ENCODE measurements at places on chromosomes 5 and 9.

DNA sequence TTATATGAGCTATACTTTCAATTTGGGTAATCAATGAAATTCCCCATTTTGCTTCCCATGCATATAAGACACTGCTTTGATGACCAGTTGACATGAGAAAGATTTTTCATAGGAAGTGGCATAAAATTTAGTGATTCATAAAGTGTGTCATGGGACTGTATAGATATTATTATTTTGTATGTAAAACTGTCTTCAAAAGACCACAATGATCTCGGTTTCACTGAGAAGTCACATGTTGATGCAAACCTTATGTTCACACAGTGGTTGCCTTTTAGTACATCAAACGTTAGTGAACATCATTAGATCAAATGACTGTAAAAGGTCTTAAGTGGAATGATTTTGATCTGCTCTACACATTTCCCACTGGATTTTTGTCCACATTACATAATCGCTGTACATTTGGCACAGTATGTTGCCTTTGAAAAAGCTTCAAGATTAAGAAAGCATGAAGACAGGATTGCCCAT is 349.2 kb upstream of the MEF2C start:
- no peak for DNase-seq

GRCh38 chr5:74765929-74766328 is 988 bp downstream of the GFM2 start:
- DNase-seq, result no peak

GRCh38 chr5:90534922-90535321 is 5.5 kb upstream of the LYSMD3 start:
- DNase-seq, result no peak

DNA sequence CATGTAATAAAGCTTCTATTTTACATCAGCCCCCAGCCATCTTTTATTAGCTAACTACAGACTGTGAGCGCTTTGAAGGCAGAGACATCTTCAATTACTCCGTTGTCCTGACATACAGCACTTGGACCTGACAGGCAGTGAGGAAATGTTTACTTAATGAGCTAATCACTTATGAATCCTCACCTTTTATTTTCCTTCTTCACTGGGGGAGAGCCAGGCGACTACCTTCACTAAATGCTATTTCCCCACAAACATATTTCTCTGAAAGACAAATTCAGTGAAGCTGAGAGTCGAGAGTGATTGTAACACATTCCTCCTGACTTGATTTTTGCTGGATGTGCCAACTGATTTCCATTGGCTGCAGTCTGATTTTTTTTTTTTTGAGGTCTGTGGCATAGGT is 192.1 kb upstream of the CLINT1 start:
- no peak for DNase-seq

DNA sequence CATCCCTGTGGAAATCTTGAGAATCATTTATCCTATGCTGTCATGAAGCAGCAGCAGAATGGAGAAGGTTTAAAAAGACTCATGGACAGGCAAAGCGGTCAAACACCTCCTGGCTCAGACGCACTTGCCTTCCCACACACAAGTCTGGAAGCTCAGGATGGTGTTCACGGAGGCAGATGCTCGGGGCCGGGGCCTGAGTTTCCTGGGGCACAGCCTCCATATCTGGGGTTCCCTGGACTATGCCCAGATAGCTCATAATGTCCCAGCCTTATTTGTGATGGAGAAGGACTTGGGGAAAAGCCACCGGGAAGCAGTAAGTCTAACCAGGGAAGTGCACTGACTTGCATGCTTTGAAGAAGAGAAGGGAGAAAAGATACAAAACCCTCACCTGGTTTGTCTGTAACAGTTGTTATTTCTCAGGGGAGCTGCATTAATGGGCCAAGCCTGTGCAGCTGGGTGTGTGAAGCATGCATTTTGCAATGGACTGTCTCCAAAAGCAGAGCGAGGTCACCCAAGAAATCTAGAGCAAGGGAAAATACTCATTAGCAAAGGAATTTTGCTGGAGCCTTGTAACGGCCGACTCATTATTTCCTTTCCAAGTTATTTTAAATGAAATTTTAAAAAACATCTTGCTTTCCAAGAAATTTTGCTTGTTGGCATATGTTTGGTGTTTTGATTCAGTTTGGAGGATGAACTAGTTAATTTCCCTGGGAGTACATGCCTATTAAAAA is 3.4 kb downstream of the S1PR3 start:
- no peak for DNase-seq

DNA sequence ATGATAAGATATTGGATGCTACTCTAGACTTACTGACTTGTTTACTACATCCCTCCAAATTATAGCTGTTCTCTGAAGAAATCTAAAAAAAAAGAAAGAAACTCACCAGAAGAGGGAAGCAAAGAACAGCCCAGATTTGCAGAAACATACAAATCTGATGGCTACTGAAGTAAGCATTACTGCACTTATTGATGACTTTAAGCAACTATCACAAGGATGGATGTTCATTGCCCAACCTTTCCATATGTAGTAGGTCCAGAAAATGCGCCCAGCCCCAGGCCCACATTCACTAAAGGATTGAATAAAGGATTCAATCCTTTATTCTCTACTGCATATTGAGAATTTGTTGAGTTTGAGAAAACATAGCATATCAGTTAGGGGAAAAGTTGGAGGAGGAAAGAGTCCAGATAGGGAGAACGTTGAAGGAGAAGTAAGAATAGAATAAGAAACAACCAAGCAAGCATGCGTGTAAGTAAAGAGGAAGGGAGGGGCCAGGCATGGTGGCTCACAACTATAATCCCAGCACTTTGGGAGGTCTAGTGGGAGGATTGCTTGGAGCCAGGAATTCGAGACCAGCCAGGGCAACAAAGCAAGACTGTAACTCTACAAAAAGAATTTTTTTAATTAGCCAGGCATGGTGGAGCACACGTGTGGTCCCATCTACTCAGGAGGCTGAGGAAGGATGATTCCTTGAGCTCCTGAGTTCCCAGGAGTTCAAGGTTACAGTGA is 33.8 kb upstream of the DTWD2 start:
- peak; percentile 17 for DNase-seq

DNA sequence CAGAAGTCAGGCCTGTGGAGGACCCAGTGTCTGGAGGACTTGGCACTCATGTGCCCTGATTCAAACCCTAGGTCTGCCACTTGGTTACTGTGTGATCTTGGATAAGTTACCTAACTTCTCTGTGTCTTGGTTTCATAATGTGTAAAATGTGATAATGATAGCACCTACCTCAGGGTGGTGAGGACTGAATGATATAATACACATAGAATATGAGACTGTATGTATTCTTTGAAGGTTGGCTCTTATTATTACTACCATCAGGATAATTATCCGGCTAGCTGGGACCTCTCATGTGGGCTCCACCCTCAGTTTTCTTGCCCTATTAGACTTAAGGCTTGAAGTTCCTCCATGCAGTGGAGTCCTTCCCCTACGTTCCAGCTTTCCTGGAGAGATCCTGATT is 172.2 kb downstream of the COL23A1 start:
- no peak for DNase-seq

All from amniotic stem cell (primary cell).